Vagina (tissue), 2 donors: ENCODE measurements at places on chromosomes 7 and 10. TPM values are rescaled to one million over a fixed set of nuclear protein-coding genes. Genes with fewer than 3 reads are reported as not detected.

GRCh38 chr10:71397296-71398212 is 834 bp downstream of the CDH23 start:
- peak; percentile 70 for DNase-seq
- H3K36me3 ChIP-seq = no peaks in the 10 kb centered on the region
- peak overlapping the region; percentile 67 for H3K4me3 ChIP-seq
- H3K4me1 ChIP-seq = peaks cover 13% of the 10 kb centered on the region
- H3K27ac ChIP-seq = peak overlapping the region; percentile 86
- no peaks in the 10 kb centered on the region for H3K27me3 ChIP-seq

Gene FOXI2
- total RNA-seq = 0.25 TPM

DNA sequence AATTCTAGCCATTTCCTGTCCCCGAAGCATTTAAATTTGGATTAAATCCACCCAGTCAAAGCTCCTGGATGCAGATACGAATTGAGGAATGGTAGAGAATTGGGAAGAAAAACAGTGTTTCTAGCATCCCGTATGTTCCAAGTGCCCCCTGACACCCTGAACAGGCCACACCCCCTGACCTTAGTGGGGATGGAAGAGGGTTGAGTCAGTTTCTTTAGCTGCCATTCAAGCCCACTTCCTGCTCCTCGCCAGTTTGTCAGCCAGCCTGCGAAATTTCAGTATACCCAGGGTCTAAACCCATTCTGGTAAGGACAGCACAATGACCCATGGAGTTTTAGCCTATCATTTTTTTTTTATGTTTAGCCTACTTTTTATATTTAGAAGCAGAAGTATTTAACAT is 101.1 kb downstream of the PKD1L1 start:
- H3K36me3 ChIP-seq = no peaks in the 10 kb centered on the region
- no peaks in the 10 kb centered on the region for H3K27me3 ChIP-seq
- no peak overlapping the region for H3K4me3 ChIP-seq
- no peaks in the 10 kb centered on the region for H3K4me1 ChIP-seq
- no peak overlapping the region for H3K27ac ChIP-seq

- H3K27me3 ChIP-seq = no peaks in the 10 kb centered on the region
- H3K4me1 ChIP-seq = peaks cover 10% of the 10 kb centered on the region
- DNase-seq = no peak
These were observed 99.6 kb downstream of the NRP1 start for GRCh38 chr10:33234831-33235237.

Gene PTEN
- 121 TPM for total RNA-seq

Gene PRKRIP1
- total RNA-seq = 17.4 TPM

Gene HOGA1
- 0.98 TPM for total RNA-seq

Gene TMEM176B
- total RNA-seq = 60.6 TPM

DNA sequence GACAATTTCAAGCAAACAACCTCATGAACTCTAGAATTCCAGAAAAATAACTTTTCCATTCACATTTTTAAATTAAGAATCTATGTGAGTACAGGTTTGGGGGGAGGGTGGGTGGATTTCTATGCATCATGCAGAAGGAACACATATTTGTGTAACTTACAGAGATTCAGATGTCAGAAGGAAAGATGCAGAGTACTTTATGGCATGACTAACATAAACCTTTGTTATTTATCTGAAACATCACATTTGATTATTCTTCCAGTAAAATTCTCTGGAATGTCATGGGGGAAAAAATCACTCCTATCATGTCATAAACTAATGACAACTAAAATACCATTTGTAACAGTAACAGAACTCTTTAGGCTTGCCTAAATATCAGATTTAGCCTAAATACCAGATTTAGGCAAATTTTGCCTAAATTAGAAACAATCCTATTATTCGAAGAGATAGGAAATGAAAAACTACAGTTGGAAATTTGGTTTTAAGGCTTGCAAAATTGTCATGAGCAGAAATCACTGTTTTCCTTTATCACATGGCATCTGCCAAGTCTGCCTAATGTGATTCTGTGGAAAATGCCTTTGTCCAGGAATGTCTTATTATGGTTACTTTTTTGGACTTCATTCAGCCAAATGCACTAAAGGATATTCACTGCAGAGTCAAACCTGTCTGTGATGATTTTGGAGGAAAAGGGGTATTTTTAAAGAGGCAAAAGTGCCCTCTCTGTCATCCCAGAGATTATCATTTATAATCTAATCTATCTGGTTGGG is 527.7 kb upstream of the CELF2 start:
- H3K27me3 ChIP-seq = no peaks in the 10 kb centered on the region
- H3K4me3 ChIP-seq = no peak overlapping the region
- H3K4me1 ChIP-seq = no peaks in the 10 kb centered on the region
- DNase-seq = no peak
- H3K27ac ChIP-seq = no peak overlapping the region

Gene GRID1
- 7.1 TPM for total RNA-seq

- peak overlapping the region; percentile 78 for H3K27ac ChIP-seq
- no peaks in the 10 kb centered on the region for H3K27me3 ChIP-seq
- DNase-seq = no peak
- no peak overlapping the region for H3K4me3 ChIP-seq
- peaks cover 23% of the 10 kb centered on the region for H3K4me1 ChIP-seq
- no peaks in the 10 kb centered on the region for H3K36me3 ChIP-seq
These were observed 49.9 kb downstream of the PWWP2B start for GRCh38 chr10:132446661-132447445.

Gene SRRM3
- total RNA-seq = 9.8 TPM

Gene ZNF398
- 21.4 TPM for total RNA-seq

GRCh38 chr7:43114458-43114780 is 2.0 kb downstream of the HECW1 start:
- no peaks in the 10 kb centered on the region for H3K36me3 ChIP-seq
- peaks cover 20% of the 10 kb centered on the region for H3K4me1 ChIP-seq
- H3K4me3 ChIP-seq = no peak overlapping the region
- no peak overlapping the region for H3K27ac ChIP-seq
- H3K27me3 ChIP-seq = peaks cover 10% of the 10 kb centered on the region
- DNase-seq = no peak

Gene FAM25G
- not detected for total RNA-seq

- no peak overlapping the region for H3K27ac ChIP-seq
- no peaks in the 10 kb centered on the region for H3K27me3 ChIP-seq
- peaks cover 22% of the 10 kb centered on the region for H3K4me1 ChIP-seq
- no peak overlapping the region for H3K4me3 ChIP-seq
- no peak for DNase-seq
These were observed 134.5 kb downstream of the ST7 start for GRCh38 chr7:117087639-117088396.

DNA sequence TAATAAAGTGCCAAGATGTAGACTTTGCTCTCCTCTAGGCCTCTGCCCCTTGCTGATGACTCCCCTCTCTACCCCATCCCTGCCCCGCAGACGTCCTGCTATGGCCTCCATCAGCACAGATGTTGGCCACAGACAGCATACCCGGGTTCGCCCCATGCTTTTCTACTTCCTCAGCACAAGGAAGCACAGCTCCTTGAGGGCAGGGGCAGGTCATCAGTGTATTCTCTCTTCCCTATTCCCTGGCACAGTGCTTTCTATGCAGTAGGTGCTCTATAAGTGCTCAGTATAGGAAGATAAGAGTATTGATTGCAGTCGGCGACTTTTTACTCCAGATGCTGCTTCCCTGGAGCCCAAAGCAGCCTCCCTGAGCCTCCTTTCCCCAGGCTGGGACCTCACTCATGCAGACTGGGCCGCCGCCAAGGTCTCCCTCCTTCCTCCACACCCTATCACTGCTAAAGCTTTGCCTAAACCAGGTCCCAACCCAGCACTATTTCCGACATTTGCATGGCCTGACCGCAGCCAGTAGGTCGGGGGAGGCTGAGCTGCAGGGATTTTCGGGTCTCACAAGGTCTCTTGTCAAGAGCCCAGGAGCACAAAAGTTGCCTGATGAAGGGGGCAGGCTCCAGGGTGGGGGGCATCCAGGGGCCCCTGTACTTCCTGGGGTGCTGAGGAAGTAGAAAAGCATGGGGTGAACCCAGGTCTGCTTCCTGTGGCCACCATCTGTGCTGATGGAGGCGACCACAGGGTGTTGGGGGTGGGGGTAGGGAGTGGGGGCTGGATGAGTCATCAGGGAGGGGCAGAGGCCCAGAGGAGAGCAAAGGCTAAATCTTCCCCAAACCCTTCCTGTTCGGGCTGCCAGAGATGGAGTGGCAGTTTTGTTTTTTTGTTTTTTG is 8.0 kb downstream of the CALHM3 start:
- H3K27me3 ChIP-seq = no peaks in the 10 kb centered on the region
- H3K27ac ChIP-seq = peak overlapping the region; percentile 64
- H3K36me3 ChIP-seq = no peaks in the 10 kb centered on the region
- H3K4me3 ChIP-seq = no peak overlapping the region
- DNase-seq = no peak

DNA sequence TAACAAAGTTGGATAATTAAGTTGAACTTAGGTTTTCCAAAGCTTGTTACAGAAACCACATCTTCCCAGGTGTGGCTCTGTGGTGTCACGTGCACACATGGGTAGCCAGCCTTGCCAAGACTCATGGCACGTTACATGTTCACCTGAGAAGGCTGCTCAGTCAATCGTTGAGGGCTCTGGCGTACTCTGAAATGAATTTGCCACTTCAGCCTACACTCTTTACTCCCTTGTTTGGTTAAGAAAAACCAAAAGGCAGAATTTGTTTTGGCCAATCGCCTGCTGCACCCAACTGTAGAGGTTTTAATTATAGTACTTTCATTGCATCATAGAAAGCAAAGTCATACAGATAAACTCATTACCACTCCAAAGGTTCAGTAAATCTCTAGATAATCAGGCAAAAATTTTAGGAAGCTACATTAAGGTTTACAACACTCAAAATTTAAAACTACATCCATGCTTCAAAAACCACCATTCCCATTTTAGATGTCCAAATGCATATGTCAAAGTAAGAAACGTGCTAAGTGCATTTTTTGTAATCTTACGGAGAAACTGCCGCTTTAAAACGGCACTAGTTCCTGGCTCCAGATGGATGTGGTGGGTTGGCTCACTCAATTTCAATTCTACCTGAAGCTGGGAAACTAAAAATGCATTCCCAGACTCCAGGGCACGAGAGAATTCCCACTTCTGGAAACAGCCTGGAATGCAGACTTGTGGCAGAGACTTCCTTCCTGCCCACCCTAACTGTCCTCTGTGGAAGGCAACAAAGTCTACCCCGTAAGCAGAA is 88.4 kb downstream of the DIP2C start:
- peaks cover 60% of the 10 kb centered on the region for H3K4me1 ChIP-seq
- no peak overlapping the region for H3K4me3 ChIP-seq
- H3K27ac ChIP-seq = no peak overlapping the region
- no peaks in the 10 kb centered on the region for H3K27me3 ChIP-seq

Gene GRID2IP
- total RNA-seq = not detected

DNA sequence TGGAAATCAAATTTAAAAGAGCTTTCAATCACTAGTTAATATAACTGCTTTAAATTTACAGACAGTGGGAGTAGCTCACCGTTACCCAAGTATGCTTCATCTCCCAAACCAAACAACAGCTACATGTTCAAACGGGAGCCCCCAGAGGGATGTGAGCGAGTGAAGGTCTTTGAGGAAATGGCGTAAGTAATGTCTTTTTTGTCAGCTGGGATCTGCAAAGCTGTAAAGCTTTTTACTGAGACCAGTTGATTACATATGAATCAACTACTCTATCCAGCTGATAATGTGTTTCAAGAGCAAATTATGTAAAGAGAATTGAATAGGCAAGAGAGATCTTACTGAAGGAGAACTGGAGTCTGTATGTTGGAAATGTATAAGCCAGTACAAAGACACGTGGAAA is 116.2 kb downstream of the GLCCI1 start:
- DNase-seq = no peak
- no peak overlapping the region for H3K27ac ChIP-seq
- H3K4me3 ChIP-seq = no peak overlapping the region
- no peaks in the 10 kb centered on the region for H3K27me3 ChIP-seq
- H3K4me1 ChIP-seq = no peaks in the 10 kb centered on the region
- H3K36me3 ChIP-seq = no peaks in the 10 kb centered on the region

GRCh38 chr10:107056182-107056581 is 108.3 kb downstream of the SORCS1 start:
- DNase-seq = no peak
- no peaks in the 10 kb centered on the region for H3K36me3 ChIP-seq
- no peaks in the 10 kb centered on the region for H3K27me3 ChIP-seq
- no peak overlapping the region for H3K4me3 ChIP-seq

DNA sequence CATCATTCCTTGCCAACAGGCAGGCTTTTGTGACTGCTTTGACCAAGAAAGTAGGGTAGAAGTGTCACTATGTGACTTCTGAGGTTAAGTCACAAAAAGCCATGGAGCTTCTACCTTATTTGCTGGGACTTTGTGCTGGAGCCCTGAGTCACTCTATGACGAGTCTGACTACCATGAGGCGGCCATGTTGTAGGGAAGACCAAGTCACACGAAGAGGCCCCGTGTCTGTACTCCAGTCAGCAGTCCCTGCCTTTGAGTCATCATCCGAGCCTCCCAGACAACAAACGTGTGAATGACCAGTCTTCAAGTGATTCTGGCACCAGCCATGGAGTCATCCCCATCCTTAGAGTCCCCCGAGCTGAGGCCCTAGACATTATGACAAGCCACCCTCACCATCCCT is 3.5 kb upstream of the MYL10 start:
- no peak overlapping the region for H3K27ac ChIP-seq
- H3K4me1 ChIP-seq = no peaks in the 10 kb centered on the region
- no peaks in the 10 kb centered on the region for H3K36me3 ChIP-seq
- DNase-seq = no peak

- peaks cover 48% of the 10 kb centered on the region for H3K4me1 ChIP-seq
- no peak overlapping the region for H3K27ac ChIP-seq
- H3K27me3 ChIP-seq = no peaks in the 10 kb centered on the region
- no peak overlapping the region for H3K4me3 ChIP-seq
- H3K36me3 ChIP-seq = no peaks in the 10 kb centered on the region
These were observed 25.5 kb downstream of the FAM107B start for GRCh38 chr10:14749070-14749809.

DNA sequence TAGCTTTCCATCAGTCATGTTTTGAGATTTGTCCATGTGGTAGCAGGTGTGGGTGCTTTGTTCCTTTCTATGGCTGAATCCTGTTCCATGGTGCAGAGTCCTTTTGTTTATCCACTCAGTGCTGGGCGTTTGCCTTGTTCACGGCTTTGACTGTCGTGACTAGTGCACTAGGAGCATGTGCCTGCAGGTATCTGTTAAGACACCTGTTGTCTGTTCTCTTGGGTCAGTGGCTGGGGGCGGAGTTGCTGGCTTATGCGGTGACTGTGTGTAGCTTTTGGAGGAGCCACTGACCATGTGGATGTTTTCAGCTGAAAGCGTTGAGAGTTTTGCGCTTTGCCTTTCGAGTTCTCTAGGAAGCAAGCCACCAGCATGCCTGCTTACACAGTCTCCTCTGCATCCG is 573.1 kb upstream of the FOXK1 start:
- no peaks in the 10 kb centered on the region for H3K36me3 ChIP-seq
- no peak overlapping the region for H3K4me3 ChIP-seq
- H3K27me3 ChIP-seq = no peaks in the 10 kb centered on the region
- DNase-seq = no peak

Gene VSTM4
- 14.0 TPM for total RNA-seq

Gene LEP
- total RNA-seq = 7.4 TPM
